Cortex of kidney (tissue), 1 donor: ENCODE measurements at places on chromosomes 16 and 17.

DNA sequence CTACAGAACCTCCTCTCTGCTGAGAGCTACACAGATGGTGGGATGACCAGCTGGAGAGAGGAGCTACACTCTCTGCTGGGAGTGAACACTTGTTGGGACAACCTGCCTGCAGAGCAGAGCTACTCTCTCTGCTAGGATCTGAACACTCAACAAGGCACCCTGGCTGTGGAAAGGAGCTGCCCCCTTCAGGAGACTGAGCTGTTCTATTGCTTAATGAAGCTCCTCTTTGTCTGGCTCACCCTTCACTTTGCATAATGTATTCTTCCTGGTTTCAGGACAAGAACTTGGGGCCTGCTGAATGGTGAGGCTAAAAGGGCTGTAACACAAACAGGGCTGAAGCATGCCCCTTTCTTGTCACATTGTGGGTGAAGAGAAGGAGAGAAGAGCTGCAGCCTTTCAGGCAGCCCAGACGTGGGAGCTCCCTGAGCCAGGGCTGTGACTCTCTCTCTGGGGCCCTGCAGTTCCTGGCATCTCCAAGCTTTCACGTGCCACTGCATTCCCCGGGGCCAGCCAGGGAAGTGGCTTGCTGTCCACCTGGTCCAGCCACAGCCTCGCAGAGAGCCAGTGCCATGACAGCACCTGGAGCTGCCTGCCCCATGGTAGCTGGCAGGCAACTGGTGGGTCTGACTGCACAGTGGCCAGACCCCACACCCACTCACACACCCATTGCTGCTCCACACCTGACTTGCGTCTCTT lies 272.8 kb upstream of the KCNJ16 start:
- DNase-seq, result no peak

- no peak for DNase-seq
Observed at GRCh38 chr17:7589891-7590691, at the start of gene SOX15. Gene SOX15, minus strand, starts transcription at chr17:7590094. Its CDS starts 418 bp downstream, at chr17:7589676.

DNA sequence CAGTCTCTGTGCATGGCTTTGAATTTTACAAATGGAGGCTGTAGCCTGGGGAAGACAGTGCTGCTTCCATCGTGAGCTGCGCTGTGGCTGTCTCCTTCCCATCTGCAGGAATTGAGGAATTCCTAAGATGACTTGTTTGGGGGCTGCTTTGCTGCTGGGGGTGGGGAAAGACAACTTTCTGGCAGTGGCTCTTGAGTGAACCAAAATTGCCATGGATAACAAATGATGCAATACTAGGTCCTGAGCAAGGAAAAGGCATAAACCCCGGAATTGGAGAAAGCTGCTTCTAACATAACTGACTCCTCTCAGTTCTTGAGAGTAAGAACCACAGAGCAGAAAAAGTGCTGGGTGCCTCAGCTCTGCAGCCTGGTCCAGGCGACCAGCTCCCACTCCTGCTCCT lies 245.0 kb upstream of the RPL38 start:
- DNase-seq, result no peak

DNA sequence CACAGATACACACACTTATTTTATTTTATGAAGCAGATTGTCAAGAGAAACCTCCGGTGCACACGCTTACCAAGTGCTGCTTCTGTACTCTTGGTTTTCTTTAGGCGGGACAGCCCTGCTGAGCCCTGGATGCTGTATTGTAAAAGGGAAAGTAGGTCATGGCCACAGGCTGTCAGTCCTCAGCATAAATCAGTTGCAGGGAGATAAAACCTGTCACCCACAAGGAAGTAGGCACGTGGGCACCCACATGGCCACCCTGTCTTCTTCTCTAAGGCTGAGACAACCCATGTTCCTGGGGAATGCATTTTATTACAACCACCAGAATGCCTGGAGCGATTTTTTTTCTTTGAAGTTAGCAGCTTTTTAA lies 59.3 kb downstream of the ASIC2 start:
- no peak for DNase-seq

GRCh38 chr16:11734025-11734652 lies 8.5 kb downstream of the TXNDC11 start:
- DNase-seq, result no peak

GRCh38 chr17:13544292-13544691 lies 57.4 kb downstream of the HS3ST3A1 start:
- no peak for DNase-seq

- DNase-seq, result no peak
Observed at GRCh38 chr16:79429381-79430190, 171.0 kb downstream of the MAF start.

DNA sequence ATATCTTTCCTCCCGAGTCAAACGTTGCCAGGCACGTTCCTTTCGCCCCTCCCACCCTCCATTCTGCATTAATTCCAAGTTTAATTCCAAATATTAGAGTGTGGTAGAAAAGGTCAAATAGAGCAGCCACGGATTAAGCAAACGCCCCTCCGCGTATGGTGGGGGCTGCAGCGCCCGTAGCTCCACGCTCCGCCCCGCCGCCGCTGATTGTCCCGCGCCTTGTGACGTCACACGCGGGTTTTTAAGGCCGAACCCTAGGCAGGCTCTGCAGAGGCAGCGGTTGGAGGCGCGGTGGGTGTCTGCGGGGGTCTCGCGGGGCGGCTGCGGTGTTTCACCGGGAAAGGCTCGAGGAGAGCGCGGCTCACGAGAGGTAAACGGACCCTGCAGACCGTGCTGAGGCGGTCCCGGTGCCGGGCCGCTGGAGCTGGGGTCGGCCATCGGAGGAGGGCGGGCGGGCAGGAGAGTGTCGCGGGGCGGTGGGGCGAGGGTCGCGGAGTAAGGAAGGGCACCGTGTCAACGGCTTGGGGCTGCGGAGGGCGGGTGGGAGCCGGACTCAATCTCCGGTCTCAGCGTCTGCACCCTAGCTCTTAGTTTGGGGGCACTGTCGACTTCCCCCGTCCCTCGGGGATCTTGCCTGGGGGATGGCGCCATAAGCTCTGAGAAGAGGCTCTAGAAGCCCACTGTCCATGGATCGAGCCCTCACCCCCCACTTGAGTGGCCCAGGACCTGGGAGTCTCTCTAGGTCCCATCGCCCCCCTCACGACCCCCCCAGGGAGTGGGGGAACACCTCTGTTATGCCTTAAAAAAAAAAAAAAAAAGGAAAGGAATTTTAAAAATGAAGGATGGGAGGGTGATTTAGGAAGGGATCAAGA lies at the start of gene ARL4D:
Gene ARL4D, plus strand, starts transcription at position 270 of the 872 bp plus-strand sequence. CDS start 740 bp downstream, outside the sequence.
- DNase-seq, result no peak

DNA sequence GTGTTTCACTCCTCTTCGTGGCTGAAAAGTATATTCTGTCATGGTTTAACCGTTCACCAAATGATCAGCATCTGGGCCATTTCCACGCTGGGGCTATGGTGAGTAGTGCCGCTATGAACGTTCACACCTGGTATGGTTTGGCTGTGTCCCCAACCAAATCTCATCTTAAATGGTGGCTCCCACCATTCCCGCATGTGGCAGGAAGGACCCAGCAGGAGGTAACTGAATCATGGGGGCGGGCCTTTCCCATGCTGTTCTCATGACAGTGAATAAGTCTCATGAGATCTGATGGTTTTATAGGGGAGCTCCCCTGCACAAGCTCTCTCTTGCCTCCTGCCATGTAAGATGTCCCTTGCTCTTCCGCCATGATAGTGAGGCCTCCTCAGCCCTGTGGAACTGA lies 45.7 kb upstream of the ZNF469 start:
- no peak for DNase-seq

DNA sequence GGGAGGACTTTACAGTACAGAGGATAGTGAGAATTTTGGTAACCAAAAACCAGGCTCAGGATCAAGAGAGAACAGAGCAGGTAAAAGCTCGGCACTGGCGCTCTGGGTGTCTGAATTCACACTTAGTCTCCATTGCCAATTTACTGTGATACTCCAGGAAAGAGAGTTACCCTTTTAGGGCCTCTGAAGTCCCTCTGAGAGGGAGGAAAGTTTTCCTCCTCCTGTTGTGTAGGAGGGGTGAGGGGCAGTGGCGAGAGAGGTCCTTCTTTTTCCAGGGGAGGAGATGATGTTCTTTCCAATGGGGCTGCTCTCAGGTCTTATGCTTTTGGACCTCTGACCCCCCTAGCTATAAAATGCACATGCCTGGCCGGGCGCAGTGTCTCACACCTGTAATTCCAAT lies 5.4 kb upstream of the TNS4 start:
- DNase-seq, result no peak

DNA sequence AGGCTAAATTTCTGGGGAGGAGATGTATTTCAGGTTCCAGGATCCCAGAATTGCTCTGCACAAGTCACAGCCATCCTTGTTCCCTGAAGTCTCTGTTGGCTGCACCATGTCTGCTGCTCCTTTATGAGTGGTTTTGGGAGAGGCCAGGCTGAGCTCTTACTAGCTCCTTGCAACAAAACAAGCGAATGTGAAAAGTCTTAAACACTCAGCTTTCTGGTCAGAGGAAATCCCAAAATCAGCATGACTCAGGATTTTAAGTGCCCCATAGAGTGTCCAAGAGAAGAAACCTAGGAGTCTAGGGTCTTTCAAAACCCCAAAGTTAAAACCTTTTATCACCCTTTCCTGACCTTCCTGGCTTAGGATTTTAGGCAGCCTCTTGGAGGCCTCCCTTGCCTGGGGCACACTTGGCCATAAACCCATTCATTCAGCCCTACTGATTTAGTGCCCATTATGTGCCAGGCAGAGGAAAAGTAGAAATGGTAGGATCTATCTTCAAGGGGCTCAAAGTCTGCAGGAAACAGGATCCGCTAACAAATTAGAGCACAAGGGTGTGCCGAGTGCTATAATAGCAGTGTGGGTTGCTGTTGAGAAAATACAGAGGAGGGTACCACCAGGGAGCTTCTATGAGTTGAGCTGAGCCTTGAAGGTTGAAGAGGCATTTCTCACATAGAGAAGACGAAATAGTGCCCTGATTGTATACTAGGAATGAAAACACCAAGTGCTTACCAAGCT lies 36.9 kb downstream of the SOST start:
- DNase-seq, result no peak
